NCI-H510A treated with DMSO at 0.1 percent for 48 hours (cell line): ENCODE measurements at places on chromosomes 6 and 20.

DNA sequence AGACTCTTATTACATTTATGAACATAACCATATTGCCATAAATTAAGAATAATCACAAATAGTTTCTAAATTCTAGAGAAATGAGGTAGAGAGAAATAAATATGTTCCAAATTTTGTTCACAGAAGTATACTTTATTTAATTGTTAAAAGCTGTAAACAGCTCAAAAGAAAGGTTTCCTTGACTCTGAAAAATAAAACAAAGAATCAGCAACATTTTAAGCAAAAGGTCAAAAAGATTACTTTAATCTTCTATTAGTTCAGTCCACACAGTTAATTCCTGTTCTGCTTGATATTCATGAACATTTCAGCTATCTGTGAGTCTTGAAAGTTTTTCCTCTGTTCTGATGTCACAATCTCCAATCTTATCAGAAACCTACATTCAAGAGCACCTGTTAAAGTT lies 197.9 kb downstream of the GJA1 start:
- no peak for DNase-seq

- no peak for DNase-seq
Observed at GRCh38 chr20:15890407-15890982, 682.8 kb downstream of the KIF16B start.

DNA sequence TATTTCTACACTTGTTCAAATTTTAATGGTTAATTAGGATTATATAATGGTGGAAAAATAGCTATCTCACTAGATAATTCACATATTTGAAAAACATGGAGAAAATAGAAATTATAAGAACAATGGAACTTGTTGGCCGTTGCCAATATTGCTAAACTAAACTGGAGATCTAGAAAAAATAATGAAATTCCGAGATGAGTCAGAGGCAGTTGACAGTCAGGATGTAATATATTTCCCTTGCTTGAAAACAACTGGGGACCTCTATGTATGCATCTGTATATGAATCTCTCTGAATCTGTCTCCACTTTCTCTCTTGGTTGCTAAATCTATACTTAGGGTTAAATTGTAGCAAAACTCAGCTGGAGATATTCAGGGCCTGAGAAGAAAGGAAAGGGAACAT lies 1108.2 kb upstream of the GJE1 start:
- no peak for DNase-seq

DNA sequence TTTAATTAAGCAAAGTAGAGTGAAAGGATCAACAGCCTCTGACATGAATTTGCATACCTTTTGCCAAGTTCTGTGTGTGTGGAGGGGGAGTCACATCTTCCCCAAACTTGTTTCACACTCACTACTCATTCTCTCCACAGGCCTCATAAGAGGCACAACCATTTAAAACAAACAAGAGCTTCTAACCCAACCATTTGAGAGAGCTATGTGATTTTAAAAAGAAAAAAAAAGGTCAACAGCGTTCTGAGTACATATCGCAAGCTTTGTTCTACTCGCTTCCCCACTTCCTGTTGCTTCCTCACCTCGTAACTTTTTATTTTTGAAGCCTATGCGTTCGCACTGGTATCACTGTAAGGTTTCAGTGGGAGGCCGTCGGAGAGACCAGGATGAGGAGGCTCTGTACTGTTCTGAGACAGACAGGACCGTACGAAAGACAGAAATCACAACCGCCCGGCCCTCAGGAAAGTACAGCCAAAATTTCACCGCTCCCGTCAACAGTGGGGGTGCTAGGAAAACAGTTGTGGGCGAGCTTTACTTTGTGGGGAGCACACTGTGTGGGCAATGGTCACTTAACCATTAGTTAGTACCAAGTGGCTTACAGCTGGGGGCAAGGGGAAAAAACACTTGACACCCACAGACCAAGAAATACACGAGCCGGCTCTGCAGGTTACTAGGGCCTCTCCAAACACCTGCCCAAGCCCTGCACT lies 61.3 kb downstream of the TRERF1 start:
- DNase-seq, result peak; percentile 33

DNA sequence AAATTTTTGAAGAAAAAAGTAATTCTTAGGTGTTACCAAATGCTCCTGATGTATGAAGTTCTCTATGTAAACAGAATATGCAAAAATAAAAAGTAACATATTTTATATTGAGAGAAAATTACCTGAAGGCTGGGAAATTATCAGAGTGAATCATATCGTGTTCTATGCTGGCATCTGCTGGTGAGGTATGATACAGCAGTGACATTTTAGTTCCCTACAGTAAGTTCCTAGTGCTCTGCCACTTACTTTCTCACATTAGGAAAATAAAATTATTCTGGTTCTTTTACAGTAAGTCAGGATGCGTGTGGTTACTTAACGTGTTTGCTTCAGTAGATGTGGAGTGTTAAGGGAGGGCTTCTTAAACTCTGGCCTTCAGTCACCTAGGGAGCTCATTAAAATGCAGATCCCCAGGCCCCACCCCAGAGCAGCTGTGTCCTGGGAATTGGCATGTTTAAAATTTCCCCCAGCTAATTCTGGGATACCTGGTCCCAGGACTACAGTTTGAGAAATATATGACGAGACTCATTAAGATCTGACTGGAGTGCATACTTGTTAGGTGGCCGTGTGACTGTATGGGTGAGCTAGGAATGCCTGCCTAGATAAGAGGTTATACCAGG lies 3.2 kb downstream of the ACTR5 start:
- DNase-seq, result peak; percentile 17

DNA sequence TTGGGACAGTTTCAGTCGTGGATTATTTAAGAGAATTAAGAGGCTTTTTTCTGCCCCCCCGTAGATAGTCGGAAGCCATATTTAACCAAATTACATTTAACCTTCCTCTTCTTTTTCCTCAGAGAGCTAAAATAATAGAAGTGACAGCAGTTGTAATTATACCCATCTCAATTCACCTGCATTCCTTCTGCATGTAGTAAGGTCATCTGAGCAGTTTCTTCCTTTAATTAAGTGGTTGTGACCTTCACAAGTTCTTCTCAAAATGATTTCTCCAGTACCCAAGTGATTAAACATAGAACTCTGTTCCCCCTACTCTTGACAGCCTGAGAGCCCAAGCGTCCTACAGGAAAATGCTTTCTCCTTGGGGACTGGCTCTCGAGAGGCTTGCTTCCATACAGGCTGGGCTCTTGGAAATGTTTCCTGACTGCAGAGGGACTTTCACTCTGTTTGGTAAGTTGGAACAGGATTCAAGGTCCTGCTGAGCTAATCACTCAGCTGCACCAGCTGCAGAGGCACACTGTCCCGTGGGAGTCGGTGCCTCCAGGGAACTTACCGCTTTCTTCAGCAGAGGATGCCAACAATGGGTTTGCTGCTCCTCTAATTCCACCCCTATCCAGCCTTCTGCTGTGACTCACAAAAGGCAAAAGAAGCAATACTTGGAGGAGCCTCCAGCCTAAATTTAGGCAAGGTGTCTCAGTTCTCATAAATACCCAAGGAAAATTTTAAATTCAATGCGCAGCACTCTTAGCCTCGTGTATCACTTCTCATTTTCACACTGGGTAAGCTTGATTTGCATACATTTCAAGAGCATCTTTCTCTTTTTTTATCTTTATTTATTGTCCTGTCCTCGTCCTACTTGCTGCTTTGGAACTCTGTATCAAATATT lies 414.9 kb downstream of the KIF16B start:
- DNase-seq, result no peak

GRCh38 chr6:40963019-40963418 lies 76.0 kb downstream of the UNC5CL start:
- DNase-seq, result peak; percentile 19

- DNase-seq, result no peak
Observed at GRCh38 chr20:15523400-15523799, 1049.8 kb downstream of the KIF16B start.

DNA sequence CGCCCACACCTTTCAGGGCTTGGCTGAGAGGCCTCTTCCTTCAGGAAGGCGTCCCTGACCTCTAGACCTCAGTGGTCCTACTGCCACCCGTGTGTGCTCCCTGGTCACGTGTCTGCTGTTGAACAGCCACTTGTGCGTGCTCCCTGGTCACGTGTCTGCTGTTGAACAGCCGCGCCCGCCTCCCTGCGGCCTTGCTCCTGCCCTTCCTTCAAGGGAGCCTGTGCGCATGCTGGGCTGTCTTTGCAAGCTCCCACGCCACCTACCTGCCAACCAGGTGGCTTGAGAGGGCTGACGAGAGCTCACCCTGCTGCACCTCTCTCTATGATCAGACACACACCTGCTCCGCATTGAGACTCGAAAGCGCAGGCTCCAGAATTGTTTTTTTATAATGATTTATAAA lies 179.3 kb downstream of the BMP7 start:
- DNase-seq, result no peak

DNA sequence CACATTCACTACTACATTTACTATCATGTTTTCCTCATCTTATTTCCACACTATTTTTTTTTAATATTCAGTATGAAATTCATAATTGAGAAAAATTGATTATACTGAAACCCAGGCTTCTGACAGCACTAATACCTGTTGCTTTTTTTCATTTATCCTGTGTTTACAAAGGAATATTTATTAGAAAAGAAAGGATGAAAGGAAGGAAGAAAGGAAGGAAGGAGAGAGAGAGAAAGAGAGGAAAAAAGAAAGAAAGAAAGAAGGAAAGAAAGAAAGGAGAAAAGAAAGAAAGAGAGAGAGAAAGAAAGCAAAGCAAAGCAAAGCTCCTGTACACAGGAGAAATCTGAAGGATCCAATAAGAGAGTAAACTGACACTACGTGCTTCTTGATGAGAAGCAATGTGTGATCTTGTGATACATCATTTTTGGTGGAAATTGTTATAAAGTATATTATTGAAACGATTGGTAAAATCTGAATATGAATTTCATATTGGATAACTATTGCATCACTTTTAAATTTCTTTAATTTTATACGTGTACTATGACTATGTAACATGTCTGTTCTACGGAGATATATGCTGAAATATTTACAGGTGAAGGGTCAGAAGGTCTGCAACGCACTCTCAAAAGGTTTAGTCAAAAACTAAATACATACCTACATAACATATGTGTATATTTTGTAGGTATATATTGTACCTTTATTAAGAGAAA lies 43.9 kb downstream of the DEFB114 start:
- no peak for DNase-seq
